Stimulated activated CD4-positive, alpha-beta T cell treated with anti-CD3 and anti-CD28 coated beads, Interleukin-1b, Interleukin-23, amount 100 ng/mL, for 1 hour (primary cell): ENCODE measurements at places on chromosomes 13 and 19.

DNA sequence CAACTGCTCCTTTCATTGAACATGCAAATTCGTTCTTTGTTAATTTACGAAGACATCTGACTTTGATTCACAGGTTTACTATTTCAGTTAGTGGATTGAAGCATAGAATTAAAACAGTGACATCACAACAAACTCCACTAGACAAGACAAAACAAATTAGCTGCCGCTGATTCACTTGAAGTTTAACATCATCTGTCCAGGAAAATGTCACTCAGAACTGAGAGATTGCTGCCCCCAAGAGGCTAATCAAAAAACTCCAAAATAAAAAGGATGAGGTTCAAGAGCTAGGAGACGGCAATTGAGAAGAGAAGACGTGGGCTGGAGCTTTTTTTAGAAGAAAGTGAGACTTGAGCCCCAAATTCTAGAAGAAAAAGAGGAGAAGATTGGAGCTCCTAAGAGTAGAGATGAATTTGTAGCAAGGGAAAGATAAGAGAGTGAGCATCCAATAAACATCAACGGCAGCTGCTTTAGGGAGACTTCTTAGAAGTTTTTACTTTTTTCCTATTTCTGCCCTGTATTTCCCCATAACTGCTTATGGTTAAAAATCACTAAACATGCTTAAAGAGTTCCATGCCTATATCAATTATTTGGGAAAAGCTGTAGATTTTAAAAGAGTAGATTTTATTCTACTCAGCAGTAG is 40.8 kb upstream of the TPP2 start:
- no peak for DNase-seq

DNA sequence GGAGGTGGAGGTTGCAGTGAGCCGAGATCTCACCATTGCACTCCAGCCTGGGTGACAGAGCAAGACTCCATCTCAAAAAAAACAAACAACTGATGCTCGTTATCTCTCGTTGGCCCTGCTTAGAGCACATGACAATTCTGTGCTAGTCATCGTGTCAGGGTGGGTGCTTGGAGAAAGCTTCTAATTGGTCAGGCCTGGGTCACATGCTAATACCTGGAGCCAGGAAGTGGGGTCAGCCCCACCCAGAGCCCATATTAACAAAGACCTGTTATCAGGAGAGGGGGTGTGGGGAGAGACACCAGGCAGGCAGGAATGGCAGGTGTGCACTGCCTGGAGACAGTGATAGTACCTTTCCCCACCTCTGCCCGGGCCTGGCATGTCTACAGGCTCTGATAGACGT is 84.9 kb downstream of the DPF1 start:
- no peak for DNase-seq

DNA sequence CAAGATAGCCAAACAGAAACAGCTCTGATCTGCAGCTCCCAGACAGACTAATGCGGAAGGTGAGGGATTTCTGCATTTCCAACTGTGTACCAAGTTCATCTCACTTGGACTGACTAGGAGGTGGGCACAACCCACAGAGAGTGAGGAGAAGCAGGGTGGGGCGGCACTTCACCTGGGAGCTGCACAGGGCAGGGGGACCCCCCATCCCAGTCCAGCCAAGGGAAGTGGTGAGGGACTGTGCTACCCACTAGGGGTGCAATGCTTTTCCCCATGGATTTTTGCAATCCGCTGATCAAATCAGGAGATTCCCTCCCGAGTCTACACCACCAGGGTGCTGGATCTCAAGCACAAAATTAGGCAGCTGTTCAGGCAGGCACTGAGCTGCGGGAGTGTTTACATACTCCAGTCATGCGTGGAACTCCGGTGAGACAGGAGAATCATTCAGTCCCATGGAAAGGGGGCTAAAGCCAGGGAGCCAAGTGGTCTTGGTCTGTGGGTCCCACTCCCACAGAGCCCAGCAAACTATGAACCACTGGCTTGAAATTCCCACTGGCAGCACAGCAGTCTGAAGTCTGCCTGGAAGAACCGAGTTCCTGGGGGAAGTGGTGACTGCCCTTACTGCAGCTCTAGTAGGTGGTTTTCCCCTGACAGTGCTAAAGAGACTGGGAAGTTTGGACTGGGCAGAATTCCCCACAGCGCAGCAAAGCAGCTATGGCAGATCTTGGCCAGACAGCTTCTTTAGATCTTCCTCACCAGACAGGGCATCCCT is 85.1 kb upstream of the UFM1 start:
- DNase-seq, result no peak

DNA sequence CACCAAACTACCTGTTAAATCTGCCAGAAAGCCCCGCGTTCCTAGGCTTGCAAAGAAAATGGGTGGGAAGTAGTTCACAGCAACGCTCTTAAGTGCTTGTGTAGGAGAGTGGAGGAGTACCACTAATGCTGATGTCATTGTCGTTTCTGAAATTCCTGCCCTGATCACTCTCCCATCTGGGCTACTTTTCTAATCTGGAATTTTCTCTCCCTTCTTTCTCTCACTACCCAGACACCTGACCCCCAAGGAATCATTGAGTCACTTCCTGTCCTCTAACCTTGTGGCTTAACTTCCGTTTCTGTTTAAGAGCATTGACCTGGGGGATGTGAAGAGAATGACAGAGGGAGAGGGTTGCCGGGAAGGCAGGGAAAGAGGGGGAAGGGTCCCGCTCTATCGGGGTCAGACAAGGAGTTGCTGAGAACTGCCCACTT is 98.7 kb downstream of the STARD13 start:
- no peak for DNase-seq

GRCh38 chr19:16887353-16888265 is 1.2 kb upstream of the F2RL3 start:
- DNase-seq, result no peak
